Endothelial cell (in vitro differentiated cells): ENCODE measurements at places on chromosomes 4 and X.

DNA sequence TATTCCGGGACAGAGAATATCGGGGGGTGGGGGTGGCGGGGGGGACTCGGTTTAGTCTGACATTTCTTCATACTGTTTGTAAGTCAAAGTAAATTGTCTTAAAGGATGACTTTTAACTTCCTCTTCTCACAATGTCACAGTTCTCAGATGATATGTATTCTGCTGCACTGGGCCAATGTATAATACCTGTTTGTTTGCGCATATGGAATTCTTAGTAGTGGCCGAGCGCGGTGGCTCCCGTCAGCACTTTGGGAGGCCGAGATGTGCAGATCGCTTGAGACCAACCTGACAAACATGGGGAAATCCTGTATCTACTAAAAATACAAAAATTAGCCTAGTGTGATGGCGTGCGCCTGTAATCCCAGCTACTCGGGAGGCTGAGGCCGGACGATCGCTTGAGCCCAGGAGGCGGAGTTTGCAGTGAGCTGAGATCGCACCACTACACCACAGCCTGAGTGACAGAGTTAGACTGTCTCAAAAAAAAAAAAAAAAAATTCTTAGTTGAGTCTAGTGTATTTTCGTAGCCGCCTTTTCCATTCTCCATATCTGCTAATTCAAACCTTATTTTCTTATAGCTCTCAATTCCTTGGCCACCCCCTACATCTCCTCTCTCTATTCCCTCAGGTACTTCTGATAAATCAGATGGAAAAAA lies 851 bp downstream of the POLR2B start:
- peak; percentile 39 for DNase-seq

DNA sequence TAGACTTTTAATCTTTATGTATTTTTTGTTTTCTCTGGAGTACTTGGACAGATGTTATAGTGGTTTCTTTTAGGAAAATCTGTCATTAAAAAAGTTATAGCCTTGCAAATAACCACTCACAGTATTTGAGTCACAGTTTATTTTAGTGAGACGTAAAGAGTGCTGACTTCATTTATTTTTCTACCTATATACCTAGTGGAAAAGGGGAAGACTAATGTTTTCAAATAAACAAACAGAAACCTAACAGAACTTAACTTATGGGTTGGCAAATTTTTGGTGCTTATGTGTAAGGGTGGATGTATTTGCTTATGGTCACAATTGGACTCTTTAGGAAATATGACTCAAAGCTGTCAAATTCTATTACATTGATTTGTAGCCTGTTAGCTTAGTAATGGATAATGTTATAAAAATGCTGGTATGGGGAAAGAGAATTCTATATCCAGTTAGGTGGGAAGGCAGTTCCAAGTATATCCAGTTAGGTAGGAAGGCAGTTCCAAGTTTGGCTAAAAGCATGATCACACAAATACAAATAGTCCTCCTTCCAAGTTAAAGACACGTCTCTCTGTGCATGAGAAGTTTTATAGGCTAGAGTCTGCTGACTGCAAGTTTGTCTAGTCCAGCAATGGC lies 61.9 kb downstream of the SLC9A6 start:
- DNase-seq, result no peak

GRCh38 chrX:5898463-5898862 lies 330.2 kb downstream of the NLGN4X start:
- no peak for DNase-seq

GRCh38 chrX:145502670-145503069 lies 255.4 kb downstream of the SPANXN1 start:
- DNase-seq, result no peak

GRCh38 chr4:42654631-42655268 lies 2.2 kb downstream of the ATP8A1 start:
- no peak for DNase-seq

GRCh38 chr4:16817286-16817685 lies 81.2 kb downstream of the LDB2 start:
- no peak for DNase-seq

- no peak for DNase-seq
Observed at GRCh38 chrX:39718981-39719380, 378.8 kb downstream of the BCOR start.

DNA sequence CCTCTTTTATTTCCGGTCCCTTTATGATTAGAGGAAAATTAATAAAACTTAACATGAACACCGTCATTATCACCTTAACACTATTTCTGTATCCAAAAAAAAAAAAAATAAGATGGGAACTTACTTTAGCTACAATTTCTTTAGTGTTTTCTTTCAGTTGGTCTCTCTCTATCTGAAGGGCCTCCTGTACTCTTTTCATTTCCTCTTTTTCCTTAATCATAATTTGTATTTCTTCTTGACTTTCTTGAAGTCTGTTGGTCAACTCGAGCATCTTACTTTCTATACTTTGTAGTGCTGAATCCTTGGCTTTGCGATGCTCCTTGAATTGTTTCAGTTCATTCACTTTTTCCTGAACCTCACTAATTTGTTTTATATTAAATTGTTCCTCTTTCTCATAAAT lies 45.3 kb upstream of the BDH2 start:
- DNase-seq, result no peak

DNA sequence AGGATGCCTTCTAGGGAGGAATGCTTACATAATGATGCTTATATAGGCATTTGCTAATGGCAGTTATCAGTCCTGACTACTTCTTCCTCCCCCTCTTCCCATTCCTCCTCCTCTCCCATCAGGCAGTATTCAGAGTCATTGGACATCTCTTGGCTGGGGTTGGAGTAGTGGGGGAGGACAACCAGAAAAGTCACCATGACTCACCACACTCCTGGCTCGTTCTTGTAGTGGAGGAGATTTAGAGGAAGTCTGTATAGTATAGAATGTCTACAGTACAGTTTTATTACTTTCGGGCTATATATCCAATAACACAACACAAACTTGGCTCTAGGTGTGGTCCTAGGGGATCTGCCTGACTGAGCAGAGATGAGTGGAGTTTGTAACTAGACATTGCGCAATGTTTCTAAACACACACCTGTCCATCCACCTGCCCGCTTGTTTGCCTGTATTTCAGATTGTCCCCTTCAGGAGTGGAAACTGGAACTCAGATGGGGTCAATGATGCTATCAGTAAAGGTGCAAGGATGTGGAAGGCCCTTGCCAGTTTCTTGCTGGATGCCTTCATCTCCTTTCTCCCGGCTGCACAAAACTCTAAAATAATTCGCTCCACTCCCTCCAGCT lies 27.9 kb upstream of the KIAA1210 start:
- no peak for DNase-seq

GRCh38 chr4:126888968-126889367 lies 743.8 kb upstream of the INTU start:
- no peak for DNase-seq

GRCh38 chr4:183171484-183172267 lies 72.6 kb downstream of the WWC2 start:
- DNase-seq, result no peak

DNA sequence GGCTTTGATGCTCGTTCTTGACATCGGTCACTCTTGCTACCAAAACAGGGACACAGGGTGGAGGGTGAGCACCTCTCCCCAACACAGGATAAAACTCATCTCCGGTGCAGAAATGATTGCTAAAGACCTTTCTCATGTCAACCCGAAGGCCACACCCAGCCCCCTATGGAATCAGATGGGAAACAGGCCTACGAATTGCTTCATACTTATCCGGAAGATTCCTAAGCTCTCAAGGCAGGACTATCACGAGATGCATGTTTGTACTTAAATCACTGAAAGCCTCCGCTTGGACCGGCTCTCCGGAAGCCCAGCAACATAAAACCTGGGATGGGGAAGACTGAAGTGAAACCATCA lies 74.9 kb downstream of the MTMR1 start:
- no peak for DNase-seq

DNA sequence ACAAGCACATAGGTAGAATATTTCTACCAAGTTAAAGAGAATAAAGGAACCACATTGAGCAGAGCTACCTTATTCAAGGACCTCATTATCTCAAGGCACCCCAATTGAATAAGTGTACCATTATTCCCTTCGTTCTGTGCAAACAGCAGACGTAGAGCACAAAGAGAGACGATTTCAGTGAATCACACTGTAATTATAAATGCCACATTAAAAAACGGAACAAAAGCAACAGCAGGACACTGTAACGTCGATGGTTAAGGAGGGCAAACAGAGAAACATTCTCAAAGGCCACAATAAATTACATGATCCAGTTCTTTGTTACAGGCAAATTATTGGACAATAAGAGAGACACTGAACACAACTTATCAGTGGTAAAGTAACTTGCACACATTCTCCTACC lies 644.1 kb upstream of the TENM3 start:
- DNase-seq, result no peak

- no peak for DNase-seq
Observed at GRCh38 chr4:116343809-116344208, 741.6 kb downstream of the TRAM1L1 start.

DNA sequence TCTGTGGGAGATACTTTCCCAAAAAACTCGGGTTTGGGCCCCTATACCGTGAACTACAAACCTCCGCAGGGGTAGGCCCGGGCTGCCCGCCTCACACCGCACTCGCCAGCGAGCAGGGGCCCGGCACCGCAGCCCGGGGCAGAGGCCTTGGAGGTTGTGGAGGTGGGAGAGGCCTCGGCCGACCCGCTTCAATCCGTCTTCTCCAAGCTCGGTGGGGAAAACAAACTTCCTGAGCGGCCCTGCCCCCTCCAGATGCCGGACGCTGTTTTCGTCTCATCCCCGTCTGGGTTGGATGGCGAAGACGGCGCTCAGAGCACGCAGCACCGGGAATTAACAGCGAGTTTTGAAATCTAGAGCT lies 442 bp upstream of the MCUB start:
- peak; percentile 47 for DNase-seq

DNA sequence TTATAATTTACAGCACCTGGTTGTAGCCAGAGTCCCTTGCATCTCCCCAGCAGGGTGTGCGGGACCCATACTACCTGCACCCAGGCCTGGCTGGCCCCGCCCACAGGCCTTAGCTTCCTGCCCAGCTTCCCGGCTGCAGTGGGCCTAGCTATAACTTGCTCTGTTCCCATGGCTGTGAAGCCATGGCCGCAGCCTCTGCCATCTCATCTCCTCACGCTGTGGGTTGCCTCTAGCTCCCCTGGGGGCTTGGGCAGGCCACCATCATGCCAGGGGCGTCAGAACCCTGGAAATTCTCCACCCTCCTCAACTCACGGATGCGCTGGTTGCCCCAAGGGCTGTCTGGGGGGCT lies 26.1 kb upstream of the SORBS2 start:
- DNase-seq, result no peak

DNA sequence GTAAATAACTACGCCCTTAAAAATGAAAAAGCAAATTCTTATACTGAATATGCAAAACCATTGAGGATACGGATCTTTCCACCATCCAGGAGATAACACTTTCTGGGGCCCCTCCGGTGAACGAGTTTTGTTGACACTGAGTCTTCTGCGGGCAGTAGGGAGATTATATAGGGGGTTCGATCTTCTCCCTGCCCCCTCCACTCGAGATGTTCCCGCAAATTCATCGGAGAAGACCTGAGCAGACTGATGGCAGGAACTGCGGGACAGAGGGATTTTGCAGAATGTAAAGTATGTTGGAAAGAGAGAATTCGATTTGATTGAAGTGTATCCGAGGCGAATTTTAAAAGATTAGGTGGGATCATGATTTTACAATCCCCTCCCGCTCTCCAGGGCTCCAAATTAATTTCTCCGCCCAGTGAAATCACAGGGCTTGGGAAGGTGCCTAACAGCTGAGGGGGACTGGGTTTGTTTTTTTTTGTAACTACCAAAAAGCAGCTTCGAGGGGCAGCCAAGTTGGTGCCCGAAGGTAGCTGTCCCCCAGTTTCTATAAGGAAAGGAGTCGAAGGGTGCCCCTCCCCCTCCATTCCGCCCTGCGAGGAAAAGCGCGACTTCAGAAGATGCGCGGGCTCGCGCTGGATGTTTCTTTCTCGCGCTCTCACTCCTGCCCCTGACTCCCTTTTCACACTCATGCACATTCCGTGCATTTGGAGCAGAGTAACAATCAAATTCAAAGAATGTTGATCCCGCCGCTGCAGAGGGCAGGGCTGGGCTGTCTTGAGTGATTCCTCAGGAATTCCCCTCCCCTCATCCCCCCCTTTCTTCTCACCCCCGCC lies 1.2 kb downstream of the TMEM255A start:
- peak; percentile 12 for DNase-seq

DNA sequence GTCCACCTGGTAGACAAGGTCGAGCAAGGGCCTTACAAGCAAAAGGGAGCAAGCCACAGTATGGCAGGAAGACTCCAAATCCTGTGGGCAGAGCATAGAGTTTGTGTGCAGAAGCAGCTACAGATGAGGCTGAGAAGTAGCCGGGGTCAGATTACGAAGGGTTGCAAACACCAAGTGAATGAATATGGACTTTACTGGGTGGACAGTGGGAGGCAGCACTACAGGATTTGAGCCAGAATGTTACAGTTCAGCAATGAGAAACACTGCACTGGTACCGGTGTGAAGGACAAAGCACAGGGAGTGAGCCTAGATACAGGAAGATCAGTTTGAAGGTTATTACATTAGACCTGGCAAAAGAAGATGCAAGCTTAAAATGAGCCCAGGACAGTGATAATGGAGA lies 46.1 kb upstream of the HOPX start:
- DNase-seq, result no peak

- no peak for DNase-seq
Observed at GRCh38 chrX:13087322-13088155, 43.1 kb upstream of the FAM9C start.

DNA sequence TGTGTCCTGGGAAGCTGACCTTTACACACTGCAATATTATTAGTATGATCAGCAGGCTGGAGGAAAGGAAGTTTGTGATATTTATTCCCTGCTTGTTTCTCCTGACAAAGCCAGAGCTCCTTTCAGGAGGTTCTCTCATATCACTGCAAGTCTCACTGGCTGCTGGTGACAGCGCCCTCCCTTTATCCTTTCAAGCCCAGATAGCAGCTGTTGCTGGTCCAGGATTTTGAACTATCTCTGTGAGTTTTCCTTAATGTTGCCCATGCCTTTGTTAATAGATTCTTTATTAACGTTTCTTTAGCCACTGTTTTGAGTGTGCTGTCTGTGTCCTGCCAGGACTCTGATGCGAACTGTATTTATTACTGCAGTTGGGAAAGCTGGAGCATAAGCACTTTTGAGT lies 518.7 kb downstream of the C4orf33 start:
- no peak for DNase-seq
